Left hindlimb (tissue), 1 donor: ENCODE measurements at places on chromosomes 12 and 14.

- no peak for DNase-seq
These were observed 89.3 kb downstream of the SPTSSA start for GRCh38 chr14:34372786-34373185.

GRCh38 chr14:74263921-74264320 is 24.7 kb downstream of the VSX2 start:
- DNase-seq, result no peak

GRCh38 chr14:102805941-102806340 is 28.7 kb downstream of the TRAF3 start:
- no peak for DNase-seq

GRCh38 chr12:53219956-53220693 is 11.9 kb downstream of the RARG start:
- DNase-seq, result peak; percentile 88

- DNase-seq, result peak; percentile 26
These were observed 15.9 kb downstream of the FAIM2 start for GRCh38 chr12:49887536-49888401.

GRCh38 chr14:30995689-30996088 is 29.8 kb upstream of the AP4S1 start:
- no peak for DNase-seq

DNA sequence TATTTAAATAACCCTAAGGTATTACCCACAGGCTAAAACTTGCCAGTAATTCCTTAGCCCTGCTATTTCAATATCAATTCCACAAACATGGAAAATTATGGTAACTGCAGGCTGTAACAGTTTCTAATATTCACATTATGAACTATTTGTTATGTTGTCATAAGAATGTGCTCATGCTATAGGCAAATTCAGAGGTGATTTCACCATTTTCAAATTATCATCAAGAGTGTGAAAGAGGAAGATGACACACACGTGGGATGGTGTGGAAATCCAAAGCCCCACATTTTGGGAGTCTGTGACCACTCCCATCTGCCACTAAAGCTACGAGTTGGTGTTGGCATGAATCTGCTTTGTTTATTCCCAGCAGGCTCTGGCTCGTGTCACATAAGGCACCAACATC is 5.9 kb upstream of the MYO1A start:
- no peak for DNase-seq

- no peak for DNase-seq
These were observed 65.9 kb downstream of the NOVA1 start for GRCh38 chr14:26531894-26532293.

- DNase-seq, result no peak
These were observed 19.6 kb upstream of the FBXO33 start for GRCh38 chr14:39451811-39452210.

- DNase-seq, result peak; percentile 75
These were observed 24.5 kb upstream of the PPP1R13B start for GRCh38 chr14:103871596-103872480.

- no peak for DNase-seq
These were observed 28.8 kb downstream of the YEATS4 start for GRCh38 chr12:69388371-69388770.

- DNase-seq, result peak; percentile 69
These were observed 1.2 kb downstream of the CRY1 start for GRCh38 chr12:107091989-107092641.

GRCh38 chr12:41101806-41102205 is 86.3 kb upstream of the PDZRN4 start:
- no peak for DNase-seq

DNA sequence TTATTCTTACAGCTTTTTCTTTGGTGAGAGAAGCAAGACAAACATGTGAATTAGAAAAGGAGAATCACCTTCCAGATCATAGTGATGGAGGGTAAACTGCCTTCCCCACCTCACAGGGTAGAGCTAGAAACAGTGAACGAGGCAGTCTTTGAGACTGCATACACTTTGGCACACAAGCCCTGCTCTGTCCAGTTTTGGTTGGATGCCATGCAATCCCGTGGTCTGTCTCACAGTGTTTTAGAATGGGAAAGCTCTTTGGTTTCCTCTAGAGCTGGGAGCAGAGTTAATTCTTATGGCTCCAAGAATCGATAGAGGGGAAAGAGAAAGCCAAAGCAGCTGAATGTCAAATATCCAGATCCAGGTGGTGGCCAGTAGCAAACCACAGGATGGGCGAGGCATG is 21.9 kb downstream of the TDP1 start:
- no peak for DNase-seq

DNA sequence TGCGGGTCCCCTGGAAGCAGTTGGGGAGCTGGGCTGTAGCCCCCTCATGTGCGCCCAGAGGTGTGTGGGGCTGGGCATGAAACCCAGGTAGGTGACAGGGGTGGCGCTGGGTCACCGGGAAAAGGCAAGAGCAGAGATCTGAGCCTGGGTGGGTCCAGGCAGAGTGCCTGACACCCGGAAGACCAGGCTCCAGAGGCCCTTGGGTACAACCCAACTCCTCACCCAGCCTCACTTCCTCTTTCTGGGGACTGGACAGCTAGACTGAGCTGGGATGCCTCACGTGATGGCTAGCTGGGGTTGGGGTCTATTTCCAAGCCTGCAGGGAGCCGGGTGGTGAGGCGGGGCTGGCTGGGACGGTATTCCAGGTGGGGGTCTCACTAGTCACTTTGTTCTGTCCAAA is 16.3 kb upstream of the CYP46A1 start:
- no peak for DNase-seq

- no peak for DNase-seq
These were observed 204.5 kb downstream of the MON2 start for GRCh38 chr12:62670986-62671720.

GRCh38 chr12:4266990-4267389 is 6.6 kb upstream of the CCND2 start:
- DNase-seq, result no peak

DNA sequence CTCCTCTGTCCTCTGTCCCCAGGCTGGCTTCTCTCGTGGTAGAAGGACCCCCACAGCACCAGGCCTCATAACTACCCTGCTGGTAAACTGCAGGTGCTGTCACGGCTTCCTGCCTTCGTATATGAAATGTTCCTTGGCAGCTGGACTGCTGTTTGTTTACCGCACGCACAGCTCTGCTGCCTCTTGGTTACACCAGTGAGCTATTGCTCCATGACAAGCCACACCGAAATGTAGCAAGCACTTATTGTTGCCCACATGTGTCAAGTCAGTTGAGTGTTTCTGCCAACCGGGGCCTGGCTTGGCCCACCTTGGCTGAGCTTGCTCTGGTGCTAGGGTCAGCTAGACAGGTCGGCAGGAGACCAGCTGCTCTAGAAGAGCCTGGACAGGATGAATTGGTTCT is 21.7 kb upstream of the TCL1B start:
- no peak for DNase-seq

DNA sequence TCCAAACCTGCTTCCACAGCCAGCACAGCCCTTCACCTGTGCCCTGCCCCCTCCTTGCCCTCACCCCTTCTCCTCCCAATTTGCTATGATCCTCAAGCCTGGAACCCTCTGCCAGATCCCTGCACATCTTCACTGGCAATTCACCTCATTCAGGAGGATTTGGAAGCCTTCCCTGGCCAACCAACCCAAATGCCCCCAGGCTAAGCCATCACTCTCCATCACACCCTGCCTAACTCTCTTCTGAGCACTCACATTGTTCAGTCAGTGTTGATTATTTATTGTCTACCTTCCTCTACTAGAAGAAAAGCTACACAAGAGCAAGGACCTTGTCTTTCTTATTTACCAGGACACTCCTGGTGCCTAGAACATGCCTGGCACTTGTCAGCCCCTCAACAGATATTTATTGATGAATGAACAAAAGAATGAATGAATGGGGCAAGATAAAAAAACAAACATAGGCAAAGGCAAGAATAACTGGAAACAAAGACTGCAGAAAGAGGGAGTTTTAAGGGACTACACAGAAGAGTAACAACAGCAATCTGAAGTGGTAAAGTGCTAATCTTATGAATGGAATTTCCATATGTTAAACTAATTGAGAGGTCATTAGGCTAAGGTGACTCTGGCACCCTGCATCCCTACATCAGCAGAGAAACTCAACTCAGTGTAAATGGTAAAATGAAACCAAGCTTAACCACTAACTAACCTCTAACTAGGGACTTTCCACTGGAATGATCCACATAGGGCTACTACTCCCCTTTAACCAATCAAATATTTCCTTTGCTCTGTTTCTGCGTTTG is 33.4 kb downstream of the TMTC1 start:
- no peak for DNase-seq

DNA sequence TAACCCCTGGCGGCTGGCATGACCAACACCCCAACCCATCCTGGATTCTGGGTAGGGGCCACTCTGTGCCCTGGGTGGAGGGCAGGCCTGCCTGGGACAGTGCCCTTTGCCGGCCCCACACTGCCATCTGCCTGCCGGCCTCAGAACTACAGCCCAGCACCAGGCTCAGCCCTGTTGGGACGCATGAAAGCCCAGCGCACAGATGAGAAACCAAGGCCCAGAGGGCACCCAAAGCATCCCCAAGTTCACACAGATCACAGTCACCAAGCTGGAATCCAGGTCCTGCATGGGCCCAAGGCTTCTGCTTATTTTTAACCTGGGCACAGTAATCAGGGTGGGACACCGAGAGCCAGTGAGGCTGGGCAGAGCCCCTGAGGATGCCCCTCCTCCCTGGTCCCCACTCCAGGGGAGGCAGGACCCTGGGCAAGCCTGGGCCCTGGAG is 26.2 kb downstream of the RFLNA start:
- DNase-seq, result peak; percentile 80

GRCh38 chr14:94494085-94494484 is 15.2 kb downstream of the SERPINA12 start:
- no peak for DNase-seq

DNA sequence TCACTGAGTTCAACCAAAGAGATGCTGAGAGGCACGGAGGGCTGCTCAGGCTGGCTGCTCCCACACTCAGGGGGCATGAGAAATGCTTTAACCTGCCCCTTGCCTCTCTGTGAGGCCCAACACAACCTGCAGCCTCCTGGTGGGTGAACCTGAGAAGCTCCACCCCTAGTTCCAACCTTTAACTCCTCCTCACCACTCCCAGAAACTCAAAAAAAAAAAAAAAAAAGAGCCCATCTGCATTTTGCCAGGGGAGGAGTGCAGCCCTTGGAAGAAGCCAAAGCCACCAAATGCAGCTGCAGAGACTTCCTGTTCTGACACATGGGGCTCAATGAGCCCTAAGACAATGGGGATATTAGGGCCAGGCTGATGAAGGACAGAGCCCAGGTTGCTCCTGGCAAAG is 8.9 kb downstream of the KRT4 start:
- no peak for DNase-seq

DNA sequence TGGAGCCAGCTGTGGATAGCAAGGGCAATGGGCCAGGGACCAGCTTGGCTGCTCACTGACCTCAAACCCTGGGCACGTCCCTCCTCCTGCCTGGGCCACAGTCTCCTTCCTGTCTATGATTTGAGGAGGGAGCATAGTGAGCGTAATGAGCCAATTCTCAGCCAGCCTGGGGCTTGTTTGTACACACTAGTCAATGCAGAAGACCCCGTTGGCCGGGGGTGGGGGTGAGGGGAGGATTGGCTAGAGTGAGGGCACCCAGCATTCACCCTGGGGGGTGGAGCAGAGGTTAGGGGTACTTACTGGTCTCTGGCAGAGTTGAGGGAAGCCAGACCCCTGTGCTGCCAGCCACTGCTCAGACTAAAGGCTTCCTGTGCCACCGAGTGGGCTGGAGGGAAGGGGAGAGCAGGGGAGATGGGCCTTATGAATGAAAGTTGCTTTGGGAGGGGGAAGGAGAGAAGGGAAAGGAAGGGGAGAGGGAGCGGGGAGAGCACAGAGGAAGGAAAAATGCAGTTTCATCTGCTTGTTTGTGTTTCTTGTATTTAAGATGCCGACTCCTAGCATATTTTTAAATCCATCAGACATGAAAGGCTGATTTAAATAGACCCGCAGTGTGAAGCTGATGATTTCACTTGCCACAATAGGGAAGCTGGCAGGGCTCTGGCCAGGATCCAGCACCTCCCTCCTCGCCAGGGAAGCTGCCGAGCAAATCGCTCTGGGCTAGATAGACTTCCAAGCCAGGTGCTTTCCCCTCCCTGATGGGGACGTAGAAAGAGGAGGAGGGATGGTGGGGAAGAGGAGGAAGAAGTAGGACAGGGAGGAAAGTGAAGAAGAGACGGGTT is 114.0 kb downstream of the PRMT8 start:
- DNase-seq, result peak; percentile 52

GRCh38 chr12:56521590-56522371 is at the start of gene RBMS2:
Gene RBMS2 (plus strand): TSS chr12:56521820. CDS start chr12:56522024, 204 bp downstream.
- DNase-seq, result peak; percentile 92

DNA sequence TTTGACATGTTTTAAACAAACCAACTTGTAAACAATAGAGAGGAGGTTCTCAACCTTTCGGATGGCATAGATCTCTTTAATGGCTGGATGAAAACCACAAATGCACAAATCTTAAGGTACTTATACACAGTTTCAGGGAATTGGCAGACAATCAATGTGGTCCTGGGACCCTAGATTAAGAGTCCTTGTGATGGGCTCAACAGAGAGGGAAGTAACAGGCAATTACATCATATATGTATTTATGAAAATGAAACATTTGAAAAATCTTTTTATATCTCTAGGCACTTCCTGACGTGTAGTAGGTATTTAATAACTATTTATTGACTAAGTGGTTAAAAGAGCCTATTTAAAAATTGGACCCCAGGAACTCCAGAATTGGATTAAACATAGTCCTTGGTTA is 897 bp downstream of the ACTR10 start:
- no peak for DNase-seq

GRCh38 chr12:10293570-10294227 is 14.0 kb upstream of the KLRD1 start:
- DNase-seq, result no peak

DNA sequence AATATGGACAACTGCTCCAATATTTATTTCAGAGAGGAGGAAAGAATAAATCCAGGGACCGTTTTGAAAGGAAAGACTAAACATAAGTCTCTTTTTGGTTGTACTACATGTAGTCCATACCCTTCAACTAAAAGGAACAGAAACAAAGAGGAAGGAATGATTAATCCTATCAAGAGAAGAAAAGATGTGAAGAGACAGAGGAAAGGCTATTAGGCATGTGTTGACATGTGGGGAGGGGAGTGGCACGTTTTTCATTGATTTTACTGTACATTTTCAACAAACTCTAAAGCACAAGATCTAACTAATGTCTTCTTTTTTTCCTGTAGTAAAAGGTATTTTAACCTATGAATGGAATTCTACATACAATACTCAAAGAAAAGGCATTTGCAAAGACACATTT is 85.6 kb downstream of the NAV3 start:
- DNase-seq, result no peak

- no peak for DNase-seq
These were observed 33.3 kb downstream of the ACTN1 start for GRCh38 chr14:68945585-68946488.

DNA sequence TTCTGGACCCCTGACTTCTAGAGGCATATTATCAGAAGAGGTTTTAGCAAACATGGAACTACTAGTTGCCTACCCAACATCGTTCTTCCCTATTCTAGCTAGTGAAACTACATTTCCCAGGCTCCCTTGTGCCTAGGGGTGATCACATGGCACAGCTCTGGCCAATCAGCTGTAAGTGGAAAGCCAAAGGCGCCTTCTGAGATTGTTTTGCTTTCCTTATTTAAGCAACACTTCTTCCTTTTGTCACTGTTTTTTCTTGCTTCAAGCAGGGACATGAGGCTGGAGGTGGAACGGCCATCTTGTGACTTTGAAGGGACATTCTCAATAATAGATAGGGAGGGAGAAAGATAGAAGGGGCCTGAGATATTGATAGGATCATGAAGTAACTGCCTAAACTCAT is 136.7 kb downstream of the ZNF664 start:
- no peak for DNase-seq

GRCh38 chr12:109592905-109593272 is 19.3 kb downstream of the MVK start:
- DNase-seq, result no peak
